Endothelial cell of umbilical vein (primary cell): ENCODE measurements at places on chromosomes 1 and 21.

DNA sequence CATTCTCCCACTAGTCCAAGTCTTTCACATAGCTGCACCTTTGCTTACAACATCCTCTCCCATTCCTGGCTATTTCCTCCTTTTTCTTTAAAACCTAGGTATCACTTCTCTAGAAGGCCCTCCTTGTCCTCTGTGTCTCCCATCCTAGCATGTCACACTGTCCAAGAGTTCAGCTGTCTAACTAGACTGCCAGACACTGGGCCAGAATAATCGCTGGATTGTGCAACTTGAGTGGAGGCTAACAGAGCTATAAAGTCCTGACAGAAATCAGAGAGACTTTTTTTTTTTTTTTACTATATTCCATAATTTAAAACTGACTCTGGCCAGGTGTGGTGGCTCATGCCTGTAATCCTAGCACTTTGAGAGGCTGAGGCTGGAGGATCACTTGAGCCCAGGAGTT, 4.2 kb upstream of the ANGPTL7 start:
- DNase-seq, result no peak

DNA sequence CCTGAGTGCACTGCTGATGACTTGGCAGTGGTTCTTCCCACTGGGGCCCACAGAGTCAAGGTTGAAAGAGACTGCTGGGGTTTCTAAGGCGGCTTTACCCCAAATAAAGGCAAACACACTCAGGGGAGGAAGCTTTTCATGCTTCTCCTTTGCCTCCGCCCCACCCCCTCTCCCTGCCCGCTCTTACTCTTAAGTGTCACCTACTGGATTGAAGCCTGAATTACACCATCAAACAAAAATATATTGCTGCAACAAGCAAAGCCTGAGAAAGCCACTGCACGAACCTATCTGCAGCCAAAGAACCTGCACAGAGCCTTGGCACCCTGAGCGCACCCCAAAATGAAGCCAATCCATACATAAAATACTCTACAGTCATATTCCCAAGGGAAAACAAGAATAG, 63.1 kb downstream of the PTGFR start:
- no peak for DNase-seq

- DNase-seq, result no peak
These were observed 118.3 kb upstream of the ATP1A1 start for GRCh38 chr1:116254776-116255175.

DNA sequence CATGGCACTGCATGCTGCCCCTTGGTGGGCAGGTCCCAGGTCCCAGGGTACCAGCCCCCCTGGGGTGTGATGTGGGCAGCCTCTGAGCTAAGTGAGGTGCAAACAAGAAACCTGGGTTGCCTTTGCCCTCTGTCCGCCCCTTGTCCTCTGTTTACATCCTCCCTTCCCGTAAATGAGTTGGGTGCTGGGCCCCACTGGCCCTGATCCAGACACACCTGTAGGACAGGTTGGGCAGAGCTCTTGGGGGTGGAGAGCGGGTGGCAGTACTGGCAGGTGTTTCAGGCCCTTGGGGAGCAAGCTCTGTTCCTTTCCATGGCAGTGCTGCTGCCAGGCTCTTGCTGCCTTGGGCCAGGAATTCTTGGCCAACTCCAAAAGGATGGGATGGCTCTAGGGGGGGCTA, 35.8 kb downstream of the ELF3 start:
- no peak for DNase-seq

DNA sequence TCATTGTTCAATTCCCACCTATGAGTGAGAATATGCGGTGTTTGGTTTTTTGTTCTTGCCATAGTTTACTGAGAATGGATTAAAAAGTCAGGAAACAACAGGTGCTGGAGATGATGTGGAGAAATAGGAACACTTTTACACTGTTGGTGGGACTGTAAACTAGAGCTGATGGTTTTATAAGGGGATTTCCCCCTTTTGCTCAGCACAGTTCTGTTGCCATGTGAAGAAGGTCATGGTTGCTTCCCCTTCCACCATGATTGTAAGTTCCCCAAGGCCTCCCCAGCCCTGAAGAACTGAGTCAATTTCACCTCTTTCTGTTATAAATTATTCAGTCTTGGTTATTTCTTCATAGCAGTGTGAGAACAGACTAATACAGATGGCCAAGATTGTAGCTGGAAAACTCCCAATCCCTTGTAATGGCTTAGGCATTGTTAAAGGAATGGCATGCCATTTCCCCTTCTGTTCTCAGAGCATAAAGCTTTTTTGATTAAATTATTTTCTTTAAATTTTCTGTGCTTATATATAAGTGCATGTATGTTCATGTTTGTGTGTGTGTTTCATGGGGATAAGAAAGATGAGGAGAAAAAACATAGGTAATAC, 144.8 kb downstream of the BACH1 start:
- no peak for DNase-seq

DNA sequence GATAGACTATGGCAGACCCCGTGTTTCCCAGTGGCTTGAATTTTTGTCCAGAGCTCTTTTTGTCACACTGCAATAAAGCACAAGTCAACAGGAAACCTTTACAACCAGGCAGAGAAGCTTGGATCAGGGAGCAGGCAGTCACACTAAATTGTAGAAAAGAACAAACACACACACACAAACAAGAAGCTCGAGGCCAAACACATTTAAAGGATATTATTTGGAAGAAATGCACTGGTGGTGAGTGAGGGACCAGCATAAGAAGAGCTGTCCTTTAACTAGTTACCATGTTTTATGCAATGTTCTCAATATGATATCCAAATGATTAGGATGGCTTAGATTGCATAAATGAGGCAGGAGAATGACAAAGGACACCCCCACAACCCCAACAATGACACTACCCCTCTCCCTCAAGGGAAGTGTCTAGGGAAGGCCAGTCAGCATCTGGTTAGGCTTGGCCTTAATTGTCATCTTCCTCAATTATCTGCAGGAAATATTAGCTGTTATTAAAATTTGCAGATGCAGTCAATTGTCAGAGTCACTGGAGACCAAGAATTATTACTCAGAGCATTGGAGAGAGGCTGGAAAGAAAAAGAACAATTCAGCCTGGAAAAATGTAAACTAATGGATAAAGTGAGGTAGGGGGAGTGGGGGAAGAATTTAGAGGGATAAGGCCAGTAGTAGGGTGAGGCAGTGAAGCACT, 35.3 kb downstream of the DDR2 start:
- peak; percentile 33 for DNase-seq

GRCh38 chr21:45022348-45022675, 52.1 kb upstream of the ADARB1 start:
- DNase-seq, result no peak

- DNase-seq, result peak; percentile 85
These were observed 11.2 kb downstream of the TNFRSF1B start for GRCh38 chr1:12177999-12178441.

DNA sequence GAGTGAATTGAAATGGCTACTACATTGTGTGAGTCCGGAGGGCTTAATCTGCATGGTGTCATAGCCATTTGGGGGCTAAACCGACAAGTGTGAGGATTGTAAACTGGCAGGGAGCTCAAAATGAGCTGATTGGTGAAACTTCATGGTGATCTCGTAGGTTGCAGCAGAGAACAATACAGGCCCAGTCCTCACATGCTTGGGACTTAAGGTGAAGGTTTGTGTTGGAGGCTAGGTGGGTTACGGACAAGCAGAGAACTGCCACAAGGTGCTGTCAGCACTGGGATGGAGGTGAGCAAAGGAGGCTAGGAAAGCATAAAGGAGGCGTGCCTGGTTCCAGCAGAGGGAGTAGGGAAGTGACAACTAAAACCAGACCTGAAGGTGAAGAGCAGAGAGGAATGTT, 9.4 kb downstream of the PGM1 start:
- no peak for DNase-seq

- DNase-seq, result peak; percentile 34
These were observed 8.0 kb upstream of the GUCA2A start for GRCh38 chr1:42172381-42173133.

DNA sequence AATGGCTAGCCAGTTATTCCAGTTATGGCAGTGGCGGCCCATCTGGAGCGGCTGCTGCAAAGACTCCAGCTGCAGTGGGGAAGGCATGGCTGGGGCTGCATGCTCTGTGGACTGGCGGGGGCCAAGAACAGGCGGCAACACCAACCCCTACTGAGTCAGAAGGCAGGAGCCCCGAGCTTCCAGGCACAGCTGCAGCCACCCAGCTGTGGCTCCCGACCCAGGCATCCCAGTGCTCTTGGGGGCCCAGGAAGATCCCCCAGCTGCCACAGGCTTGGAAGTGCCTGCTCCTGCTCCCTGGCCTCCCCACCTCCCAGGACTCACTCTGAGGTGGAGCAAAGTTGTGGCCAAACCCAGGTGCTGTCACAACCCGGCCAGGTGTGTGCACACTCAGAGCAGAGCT, 317.0 kb upstream of the RRP15 start:
- DNase-seq, result no peak

- DNase-seq, result peak; percentile 31
These were observed 386.5 kb upstream of the ST6GALNAC5 start for GRCh38 chr1:76480827-76481226.

GRCh38 chr1:15674386-15675159, 9.5 kb upstream of the PLEKHM2 start:
- no peak for DNase-seq

- no peak for DNase-seq
These were observed 144.1 kb upstream of the ERRFI1 start for GRCh38 chr1:8170059-8170835.

GRCh38 chr1:42922687-42923366, 35.8 kb downstream of the SLC2A1 start:
- peak; percentile 73 for DNase-seq

DNA sequence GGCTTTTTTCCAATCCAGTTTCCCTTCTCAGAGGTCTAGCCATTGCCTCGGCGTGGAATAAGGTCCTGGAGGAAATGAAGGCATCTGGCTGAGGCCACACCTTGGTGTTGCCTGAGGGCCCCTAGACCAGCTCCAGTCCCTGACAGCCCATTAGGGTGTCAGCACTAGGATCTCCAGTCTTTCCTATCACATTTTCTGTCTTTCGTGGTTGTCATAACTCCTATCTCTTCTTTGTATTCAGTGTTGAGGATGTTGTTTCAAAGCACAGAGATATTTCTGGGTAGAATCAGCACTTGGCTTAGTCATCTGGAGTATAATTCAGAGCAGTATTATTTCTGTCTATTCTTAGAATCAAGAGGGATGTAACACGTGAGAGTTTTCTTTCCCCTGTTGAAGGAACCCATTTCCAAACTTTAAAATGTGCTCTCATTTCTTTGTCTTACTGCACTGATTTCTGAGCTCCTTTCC, 844.3 kb downstream of the KCNT2 start:
- DNase-seq, result no peak

DNA sequence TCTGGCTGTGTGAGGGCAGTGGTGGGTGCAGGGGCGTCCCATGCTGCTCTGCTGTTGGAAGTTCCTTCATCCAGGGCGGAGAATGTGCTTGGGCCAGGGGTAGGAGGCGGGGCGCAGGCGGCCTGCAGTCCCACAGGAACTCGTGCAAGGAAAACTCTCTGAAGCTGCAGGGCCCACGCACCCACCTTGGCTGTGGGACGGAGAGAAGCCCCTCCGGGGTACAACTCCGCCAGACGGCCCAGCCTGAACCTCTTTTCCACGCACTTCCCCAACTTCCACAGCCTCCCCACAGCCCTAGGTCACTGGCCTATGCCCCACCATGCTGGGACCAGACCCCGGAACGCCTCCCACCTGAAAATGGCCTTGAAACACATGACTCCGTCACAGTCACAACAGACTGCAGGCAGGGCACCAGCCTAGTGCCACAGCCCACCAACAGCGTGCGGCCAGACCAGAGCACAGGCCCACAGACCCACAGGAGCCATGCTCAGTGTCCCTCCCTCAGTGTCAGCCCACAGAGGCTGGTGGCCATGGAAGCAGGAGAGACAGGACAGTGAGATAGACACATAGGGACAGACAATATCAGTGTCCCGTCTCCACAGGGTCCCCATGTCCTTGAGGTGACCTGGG, 47.8 kb downstream of the WNT9A start:
- DNase-seq, result no peak

DNA sequence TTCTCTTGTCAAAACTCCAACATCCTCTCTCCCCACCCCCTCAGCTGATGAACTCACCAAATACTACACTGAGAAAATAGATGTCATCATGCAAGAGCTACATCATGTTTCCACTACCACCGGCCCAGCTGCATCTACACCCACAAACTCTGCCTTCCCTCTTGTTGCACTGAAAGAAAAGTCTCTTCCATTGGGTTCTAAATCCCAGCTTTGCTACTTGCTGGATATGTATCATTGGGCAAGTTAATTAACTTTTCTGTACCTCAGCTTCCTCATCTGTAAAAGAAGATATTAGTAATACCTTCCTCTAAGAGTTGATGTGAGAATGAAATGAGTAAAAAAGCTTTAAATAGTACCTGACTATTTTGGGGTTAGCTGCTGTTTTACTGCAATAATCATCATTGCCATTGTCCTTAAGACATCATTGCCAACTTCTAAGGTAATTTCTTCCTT, 108.6 kb downstream of the OLFML2B start:
- DNase-seq, result no peak

DNA sequence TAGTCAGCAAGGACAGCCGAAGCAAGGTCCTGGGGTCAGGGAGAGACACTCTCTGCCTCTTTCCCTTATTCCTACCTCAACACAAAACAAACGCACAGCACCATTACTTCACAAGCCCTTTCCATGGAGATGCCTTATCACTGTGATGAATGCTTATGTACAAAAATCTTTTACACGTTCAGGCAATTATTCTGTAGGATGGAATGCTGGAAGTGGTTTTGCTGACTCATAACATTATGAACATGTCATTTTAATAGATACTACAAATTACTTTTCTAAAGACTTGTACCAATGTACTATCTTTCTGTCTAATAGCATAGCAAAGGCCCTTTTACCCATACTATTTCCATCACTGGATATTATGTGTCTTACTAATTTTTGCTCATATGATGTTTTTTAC, 98.4 kb downstream of the TTLL7 start:
- no peak for DNase-seq

- DNase-seq, result no peak
These were observed 136.4 kb upstream of the COL6A1 start for GRCh38 chr21:45845063-45845769.

GRCh38 chr1:119371815-119372214, 3.2 kb downstream of the HAO2 start:
- DNase-seq, result no peak

- no peak for DNase-seq
These were observed 225.9 kb downstream of the PTPRC start for GRCh38 chr1:198864695-198865094.

GRCh38 chr1:17011092-17011438, 663 bp downstream of the ATP13A2 start:
- DNase-seq, result no peak

- DNase-seq, result peak; percentile 85
These were observed 1.7 kb downstream of the SPSB1 start for GRCh38 chr1:9294405-9294773.

- no peak for DNase-seq
These were observed 120.6 kb downstream of the FASLG start for GRCh38 chr1:172779491-172779890.

GRCh38 chr1:196344453-196344852, 263.8 kb downstream of the KCNT2 start:
- DNase-seq, result no peak

DNA sequence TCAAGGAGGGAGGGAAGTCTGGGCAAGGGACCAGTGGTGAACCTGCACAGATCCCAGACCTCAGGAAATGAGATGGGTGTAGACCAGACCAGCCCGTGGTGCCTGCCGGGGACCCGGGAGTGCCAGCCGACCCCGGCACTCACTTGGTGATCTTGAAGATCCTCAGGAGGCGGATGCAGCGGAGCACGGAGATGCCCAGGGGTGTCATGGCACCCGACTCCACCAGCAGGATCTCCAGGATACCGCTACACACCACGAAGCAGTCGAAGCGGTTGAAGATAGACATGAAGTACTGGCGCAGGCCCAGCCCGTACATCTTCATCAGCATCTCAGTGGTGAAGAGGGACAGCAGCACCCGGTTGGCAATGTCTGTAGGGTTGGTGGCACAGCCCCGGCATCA, 34.5 kb downstream of the CACNA1S start:
- no peak for DNase-seq

GRCh38 chr1:43241413-43241836, 28.4 kb upstream of the TMEM125 start:
- no peak for DNase-seq
